ENCODE measurements at places on chromosomes 6 and 20. TPM values are rescaled to one million over a fixed set of nuclear protein-coding genes. Genes with fewer than 3 reads are reported as not detected.

HTR1B gene
- not detected for total RNA-seq

DNA sequence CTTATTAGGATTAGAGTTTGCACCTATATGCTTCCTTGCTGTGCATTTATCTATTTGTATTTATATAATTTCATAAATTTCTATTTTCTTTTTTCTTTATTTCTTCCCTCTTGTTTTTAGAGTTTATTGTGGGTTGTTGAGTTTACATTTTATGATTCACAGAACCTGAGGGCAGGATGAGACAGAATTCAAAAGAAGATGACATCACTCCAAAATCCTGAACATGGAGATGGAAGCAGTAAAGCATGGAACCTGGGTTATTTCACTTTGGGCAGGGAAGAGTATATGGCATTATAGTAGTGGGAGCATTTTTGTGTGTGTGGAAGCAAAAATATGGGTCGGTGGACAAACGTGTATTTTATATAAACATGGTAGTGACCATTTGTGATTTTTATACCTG, 157.5 kb downstream of the RFX6 start:
- DNase-seq = no peak

NFATC2 gene
- 2.1 TPM for total RNA-seq

ANKEF1 gene
- 1.1 TPM for total RNA-seq

MCHR2 gene
- total RNA-seq = not detected

DNA sequence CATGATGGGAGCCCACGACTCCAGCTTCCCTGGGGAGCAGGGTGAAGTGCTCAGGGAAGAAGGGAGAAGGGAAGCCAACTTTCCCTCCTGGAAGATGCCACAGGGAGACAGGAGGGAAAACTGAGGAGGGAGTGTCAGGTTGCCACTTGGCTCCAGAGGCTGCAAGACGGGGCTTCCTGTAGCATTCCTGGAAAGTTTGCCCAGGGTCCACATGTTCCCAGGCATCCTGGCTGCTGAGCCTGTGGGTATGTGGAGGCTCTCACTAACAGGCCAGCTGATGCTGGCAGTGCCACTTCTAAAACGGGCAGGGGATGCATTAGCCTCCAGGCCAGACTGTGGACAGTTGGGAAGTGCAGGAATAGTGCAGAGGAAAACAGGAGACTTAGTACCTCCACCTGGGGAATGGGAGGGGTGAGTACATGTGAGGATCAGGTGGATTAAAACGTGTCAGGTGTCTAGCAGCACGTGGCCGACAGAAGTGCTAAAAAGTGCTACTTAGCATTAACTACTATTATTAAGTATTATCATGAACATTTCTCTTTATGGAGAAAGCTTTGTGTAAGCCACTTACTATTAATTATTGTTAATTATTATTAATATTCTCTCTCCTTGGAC, 33.2 kb downstream of the BANF2 start:
- no peak for DNase-seq

- no peak for DNase-seq
Measured at GRCh38 chr20:49529470-49529869, 38.5 kb downstream of the PTGIS start.

DNA sequence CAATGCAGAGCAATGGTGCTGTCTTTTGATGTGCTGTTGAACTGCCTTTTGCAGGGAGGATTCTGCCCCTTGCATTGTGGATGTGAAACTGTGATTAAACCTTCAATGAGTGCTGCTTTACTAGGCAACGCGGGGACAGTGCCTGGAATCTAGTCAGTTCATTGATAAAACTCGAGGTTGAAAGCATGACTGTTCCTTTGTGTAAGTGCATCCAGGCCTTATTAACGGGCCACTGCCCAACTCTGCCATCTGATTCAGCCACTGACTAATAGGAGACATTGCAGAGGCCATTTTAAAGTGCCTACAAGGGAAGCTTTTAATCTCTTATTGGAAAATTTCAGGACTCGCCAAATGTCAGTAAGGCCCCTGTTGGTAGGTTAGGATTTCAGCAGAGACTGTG, 49.3 kb downstream of the SLC35F1 start:
- DNase-seq = no peak

DNA sequence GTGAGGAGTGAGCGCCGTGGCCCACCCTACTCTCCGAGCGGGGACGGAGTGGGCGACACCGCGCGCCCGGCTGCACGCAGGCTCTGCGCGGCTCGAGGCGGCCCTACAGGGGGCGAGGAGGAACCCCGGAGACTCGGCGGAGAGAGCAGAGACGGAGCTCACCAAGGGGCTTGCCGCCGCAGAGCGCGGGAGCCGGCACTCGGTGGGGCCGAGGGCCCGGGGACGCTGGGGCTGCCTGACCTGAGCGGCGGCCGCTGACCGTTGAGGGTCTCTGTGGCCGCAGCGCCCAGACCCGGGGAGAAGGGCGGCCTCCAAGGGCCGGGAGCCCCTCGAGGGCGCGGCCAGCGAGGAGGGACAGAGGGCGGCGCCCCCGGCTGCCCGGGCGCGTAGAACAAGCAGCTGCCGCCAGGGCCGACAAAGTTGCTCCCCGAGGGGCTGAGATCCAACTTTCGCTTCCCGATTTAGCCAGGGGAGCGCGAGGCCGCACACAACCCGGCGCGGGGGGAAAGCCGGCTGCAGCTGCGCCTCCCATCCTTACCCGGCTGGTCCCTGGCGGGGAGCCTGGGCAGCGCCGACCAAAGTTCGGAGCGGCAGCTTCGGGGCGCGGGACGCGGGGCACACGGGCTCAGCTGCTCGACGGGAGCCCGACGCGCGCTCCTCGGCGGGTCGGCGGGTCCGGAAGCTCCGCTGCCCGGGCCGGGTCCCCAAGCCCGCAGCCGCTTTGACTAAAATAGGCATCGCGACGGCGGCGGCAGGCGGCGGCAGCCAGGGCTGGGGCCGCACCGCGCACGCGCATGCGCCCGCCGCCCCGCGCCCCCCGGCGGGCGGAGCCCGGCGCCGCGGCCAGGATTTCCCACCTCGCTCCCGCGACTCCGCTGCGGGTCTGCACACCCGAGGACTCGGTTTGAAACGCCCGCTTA, 43.1 kb downstream of the POPDC3 start:
- peak; percentile 78 for DNase-seq

ARFGEF3 gene
- total RNA-seq = 1.4 TPM

GRCh38 chr6:193773-194310, 98.4 kb upstream of the DUSP22 start:
- DNase-seq = no peak

GMPR gene
- total RNA-seq = 125 TPM

MRS2 gene
- total RNA-seq = 43.4 TPM

GRCh38 chr6:776528-776931, 83.6 kb upstream of the EXOC2 start:
- no peak for DNase-seq

- DNase-seq = no peak
Measured at GRCh38 chr6:51844336-51844735, 243.1 kb downstream of the PKHD1 start.

DNA sequence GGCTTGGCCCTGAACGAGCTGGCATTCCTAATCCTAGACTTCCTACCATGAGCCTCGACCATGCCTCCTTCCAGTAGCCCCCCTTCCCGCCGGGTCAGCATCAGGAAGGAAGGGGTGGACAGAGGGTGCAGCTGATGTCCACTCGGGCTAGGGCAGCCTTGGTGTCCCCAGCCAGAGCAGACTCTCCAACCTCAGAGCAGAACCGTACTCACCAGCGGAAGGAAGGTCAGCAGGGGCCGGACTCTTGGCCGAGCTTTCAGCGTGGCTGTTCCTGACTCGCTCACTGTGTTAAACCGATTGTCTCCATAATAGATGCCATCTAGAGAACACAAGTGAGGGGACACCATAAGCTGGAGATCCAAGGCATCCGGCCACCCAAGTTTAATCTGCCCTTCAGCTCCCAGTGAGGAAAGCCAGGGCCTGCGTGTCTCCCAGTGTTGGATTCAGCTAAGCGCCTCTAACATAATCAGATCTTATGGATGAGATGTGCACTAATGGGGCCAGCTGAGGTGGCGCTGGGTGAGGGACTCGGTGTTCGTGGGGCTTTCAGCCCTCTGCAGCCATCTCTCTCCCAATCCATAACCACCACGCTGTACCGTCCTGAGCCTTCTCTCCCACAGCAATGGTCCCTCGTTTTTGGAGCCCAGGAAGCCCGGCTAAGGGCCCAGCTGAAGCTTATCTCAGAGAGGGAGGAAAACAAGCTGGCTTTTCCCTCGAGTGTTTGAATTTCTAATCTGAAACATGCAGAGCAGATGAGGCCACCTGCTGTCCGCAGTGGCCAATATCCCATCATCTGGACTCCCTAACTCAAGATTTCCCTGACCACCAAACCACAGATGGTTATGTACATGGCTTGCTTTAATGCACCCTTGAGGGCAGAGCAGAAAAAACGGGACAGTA, 13.7 kb downstream of the C6orf132 start:
- no peak for DNase-seq

DNA sequence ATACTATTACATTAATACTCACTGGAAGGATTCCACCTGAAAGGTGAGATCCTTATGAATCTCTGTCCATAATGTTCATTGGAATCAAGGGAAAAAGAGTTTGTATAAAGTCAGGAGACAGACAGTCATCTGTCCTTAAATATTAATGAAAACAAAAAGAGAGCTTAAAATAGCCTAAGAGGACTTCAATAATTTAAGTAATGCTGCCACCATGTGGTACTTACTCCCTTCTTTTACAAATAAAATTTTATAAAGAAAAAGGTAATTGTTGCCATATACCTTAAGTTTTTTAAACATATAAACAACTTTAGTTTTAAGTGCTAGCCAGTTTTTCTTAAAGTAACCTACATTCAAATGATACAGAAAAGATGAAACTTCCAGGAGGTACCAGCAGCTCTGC, 5.1 kb downstream of the BLOC1S5 start:
- DNase-seq = no peak

MUC21 gene
- total RNA-seq = not detected

- no peak for DNase-seq
Measured at GRCh38 chr6:120451508-120451907, 882.8 kb downstream of the TBC1D32 start.

GINS1 gene
- total RNA-seq = 0.73 TPM

RHAG gene
- 0.76 TPM for total RNA-seq

DNA sequence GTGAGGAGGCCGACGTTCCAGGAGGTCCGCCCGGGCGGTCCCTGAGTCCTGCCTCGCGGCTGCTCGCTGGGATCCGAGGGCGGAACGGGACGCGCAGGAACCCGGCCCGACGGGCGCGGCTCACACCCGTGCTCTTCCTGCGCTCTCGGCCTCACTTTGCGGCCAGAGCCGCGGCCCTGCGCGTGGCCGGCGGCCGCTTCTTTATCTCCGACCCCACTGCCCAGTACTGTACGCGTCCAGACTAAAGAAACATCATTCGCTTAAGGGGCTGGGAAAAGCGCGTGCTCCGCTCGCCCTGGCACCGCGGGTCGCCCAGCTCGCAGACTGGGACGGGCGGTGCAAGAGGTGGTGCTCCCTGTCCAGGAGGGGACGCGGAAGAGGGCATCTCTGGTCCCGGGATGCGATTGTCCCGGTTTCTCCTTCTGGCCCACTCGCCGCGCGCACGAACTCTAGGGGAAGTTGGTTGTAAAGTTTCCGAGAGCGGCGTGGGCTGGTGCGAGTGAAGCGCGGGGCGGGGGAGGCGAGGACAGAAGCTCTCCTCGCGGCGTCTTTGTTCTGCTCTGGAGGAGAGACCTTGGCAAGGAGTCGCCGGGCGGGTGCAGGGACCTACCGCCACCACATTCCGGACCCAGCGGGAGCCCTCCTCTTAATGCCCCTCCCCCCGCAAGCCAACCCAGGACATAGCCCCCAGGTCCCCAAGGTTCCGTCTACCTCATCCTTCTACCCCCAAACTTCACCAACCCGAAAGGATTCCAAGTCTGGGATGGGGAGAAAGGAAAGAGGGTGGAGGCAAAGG, 71.0 kb downstream of the SOX4 start:
- no peak for DNase-seq

HSPA1L gene
- 1.6 TPM for total RNA-seq

DNA sequence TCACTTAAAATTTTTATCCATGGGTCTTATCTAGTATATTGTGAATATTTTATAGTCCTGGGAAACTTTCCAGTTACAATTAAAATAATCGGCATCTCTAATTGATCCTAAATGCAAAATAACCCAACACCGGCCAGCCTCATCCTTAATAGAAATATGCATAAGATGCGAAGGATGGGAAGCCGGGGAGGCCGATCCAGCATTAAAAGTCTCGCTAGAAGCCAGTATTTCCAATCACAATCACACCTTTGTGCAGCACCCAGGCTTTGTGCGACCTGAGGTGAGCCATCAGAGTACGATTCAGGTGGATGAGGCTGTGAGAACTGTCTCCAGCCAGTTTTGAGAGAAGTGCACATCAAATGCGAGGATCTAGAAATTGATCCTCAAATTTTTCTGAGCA, 65.4 kb downstream of the EZR start:
- DNase-seq = no peak

POLR1C gene
- total RNA-seq = 17.3 TPM

GRCh38 chr6:30122515-30122914, 9.6 kb upstream of the TRIM31 start:
- no peak for DNase-seq

GRCh38 chr6:117502580-117502979, 20.1 kb downstream of the DCBLD1 start:
- no peak for DNase-seq

SALL4 gene
- total RNA-seq = 0.19 TPM

GRCh38 chr6:33183071-33183683, 9.1 kb downstream of the COL11A2 start:
- no peak for DNase-seq

GRCh38 chr6:159013229-159013628, 13.2 kb upstream of the RSPH3 start:
- DNase-seq = no peak

LINC00237 gene
- not detected for total RNA-seq

MEP1A gene
- total RNA-seq = not detected

DNA sequence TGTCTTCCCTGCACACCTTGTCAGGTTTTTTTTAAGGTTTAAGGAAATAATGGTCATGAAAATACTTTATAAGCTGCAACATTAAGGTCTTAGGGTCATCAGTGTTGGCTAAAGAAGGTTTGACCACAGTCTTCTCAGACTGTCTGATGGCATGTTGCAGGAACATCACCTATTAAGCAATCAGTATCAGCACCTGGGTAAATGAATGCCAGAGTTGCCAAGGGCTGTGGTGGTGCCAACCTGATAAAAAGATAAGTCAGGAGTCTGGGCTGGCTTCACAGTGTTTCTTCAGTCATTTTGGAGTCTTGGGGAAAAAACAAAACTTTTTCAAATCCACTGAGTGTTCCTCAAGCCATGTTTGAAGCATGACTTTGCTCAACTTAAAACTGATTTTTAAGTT, 61.5 kb upstream of the VSTM2L start:
- DNase-seq = no peak

GRCh38 chr6:157607317-157608109, 215.5 kb upstream of the SNX9 start:
- DNase-seq = no peak

CCN2 gene
- 12.5 TPM for total RNA-seq

ACTL10 gene
- 0.19 TPM for total RNA-seq

C6orf15 gene
- total RNA-seq = not detected

BPI gene
- not detected for total RNA-seq

DNA sequence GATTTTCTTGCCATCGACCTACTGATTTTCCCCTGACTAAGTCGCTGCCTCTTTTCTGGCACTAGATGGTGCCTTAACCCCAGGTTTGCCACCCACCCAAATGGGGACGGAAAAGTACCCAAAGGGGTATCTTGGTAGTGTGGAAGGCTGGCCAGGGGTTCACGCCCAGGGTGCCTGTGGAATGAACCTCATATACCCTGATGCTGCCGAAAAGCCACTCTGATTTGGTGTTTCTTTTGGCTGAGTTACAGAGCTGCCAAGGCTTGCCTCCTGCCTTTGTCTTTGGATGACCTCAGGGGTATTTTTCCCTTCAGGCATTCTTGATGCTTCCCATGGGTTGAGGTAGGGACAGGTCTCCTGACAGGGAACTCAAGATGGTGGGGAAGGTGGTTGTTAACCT, 78.1 kb downstream of the MAP3K7 start:
- DNase-seq = no peak
